ENCODE measurements at places on chromosomes 12 and 14.
A peak's percentile ranks its signal among the peaks of the same experiment; 100 is the strongest.

DNA sequence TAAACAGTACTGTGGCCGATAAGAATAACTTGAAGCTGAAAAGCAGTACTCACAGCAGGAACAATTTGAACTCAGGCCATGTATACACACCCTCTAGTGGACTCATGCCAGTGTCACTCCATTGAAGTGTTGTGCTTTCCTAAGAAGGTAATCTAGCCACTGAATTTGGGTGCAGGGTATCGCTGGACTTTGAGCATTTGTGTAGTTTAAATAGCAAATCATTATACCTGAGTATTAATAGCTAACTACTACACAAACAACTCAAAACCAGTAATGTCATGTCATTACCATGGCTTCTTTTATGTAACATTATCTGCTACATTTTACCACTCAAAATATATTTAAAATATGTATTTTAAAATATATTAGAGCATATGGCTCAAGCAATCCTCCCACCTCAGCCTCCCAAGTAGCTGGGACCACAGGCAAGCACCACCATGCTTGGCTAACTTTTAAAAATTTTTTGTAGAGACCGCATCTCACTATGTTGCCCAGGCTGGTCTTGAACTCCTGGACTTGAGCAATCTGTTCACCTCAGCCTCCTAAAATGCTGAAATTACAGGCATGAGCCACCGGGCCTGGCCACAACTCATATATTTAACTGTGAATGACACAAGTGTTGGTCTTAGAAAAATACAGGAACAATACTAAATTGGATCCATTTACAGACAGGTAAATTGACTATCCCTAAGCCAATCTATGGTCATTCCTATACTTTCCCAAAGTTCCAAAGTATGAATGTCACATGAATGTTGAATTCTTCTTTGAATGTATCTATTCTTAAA lies 25.6 kb upstream of the ARID4A start:
- DNase-seq: no peak

- no peak for DNase-seq
These were observed 61.8 kb downstream of the KLRG1 start for GRCh38 chr12:9051158-9051550.

GRCh38 chr12:111451649-111452129 lies 46.0 kb downstream of the SH2B3 start:
- DNase-seq: no peak

- no peak for DNase-seq
These were observed 22.7 kb downstream of the WIF1 start for GRCh38 chr12:65098364-65098763.

DNA sequence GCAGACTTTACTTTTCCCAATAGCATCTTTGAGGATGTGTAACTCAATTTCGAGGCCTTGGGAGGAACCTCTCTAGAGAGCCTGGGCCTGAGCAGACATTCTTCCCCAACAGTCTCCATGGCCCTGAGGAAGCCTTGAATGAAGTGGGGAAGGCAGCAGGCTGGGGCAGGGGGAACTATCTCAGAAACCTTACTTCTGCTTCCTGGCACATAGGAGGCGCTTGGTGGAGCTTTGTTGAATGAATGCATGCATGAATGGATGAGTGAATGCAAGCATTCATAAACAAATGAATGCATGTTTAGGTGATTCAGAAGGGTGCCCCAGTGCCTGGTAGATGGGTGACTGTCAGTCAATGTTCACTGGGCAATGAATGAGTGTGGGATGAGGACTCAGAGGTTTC lies 58.3 kb downstream of the GALNT16 start:
- no peak for DNase-seq

DNA sequence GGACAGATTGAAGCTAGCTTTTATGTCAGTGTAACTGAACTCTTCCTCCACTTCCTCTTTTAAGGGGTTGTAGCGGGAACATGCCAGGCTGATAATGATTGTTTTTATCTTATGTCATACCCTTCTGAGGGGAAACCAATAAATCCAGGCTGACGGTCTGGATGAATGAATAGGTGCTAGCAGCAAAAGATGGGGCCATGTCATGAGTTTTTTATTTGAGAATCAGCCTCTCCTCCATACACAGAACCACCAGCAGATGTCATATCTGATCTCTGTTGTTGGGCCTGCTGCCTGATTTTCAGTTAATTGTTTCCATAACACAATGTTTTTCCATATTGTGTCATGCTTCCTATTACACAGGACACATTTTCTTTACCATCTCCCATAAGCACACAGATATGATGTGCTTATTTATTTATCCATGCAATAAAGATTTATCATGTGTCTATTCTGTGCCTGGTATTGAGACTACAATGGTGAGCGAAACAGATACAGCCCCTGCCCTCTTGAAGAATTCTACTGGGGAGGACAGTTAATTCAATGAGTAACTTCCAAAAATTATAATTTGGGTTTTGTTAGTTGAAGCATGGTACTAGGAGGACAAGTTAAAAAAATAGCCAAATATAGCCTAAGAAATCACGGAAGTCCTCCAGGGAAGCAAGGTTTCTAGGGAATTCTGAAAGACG lies 33.6 kb upstream of the CRY1 start:
- no peak for DNase-seq

- no peak for DNase-seq
These were observed 75.2 kb downstream of the SPRING1 start for GRCh38 chr12:116662612-116663144.

GRCh38 chr12:100199347-100200149 lies 1.1 kb upstream of the ACTR6 start:
- DNase-seq: peak; percentile 88

DNA sequence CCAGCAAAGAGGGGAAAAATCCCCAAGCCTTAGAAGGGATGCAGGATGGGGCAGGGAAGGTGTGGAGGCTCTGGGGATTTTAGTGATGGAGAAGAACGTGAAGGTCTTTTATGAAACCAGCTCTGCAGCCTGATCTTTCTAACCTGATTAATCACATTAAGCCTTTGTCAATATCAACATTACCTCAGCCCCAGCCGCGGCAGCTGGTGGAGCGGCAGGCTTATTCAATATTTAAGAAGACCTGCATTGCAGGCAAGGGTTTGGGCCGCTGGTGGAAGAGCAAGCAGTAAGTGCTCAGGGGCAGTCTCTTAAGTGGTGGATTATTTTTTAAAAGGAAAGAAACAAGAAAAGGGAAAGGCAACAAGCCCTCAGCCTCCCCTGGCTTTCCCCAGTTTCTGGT lies 16.6 kb downstream of the RPH3A start:
- DNase-seq: no peak

GRCh38 chr14:75339059-75339458 lies 60.4 kb downstream of the FOS start:
- no peak for DNase-seq

- DNase-seq: no peak
These were observed 210.7 kb upstream of the SSTR1 start for GRCh38 chr14:37997017-37997416.

- no peak for DNase-seq
These were observed 15.9 kb downstream of the MED13L start for GRCh38 chr12:116261525-116262100.
